RPMI7951 (cell line): ENCODE measurements at places on chromosomes 6 and 20. TPM values are rescaled to one million over a fixed set of nuclear protein-coding genes. Genes with fewer than 3 reads are reported as not detected.

Gene RBM39
- total RNA-seq, result 269 and 327 TPM in 2 replicates

GRCh38 chr20:50721881-50722281, 9.5 kb upstream of the PARD6B start:
- no peak for DNase-seq

DNA sequence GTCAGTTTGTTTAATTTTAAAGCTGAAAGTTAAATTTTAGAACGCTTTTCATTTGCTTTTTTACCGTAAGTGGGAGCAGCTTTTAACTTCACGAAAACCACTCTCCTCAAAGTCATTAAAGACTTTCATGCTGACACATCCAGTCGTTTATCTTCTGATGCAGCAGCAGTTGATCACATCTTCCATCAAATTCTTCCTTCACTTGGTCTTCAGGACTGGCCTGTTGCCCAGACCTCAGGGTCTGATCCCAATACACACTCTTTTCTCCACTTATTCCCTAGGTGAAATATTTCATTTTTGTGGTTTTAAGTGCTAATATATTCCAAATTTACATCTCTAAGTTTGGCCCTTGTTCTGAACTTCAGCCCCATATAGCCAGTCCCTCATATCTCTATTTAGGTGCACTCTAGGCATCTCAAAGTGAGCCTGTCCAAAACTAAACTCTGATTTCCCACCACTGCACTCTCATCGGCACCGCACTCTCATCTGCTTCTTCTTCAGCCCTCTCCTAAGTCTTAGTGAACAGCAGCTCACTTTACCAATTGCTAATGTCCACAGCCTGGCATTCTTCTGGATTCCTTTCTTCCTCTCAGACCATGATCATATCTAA, 20.4 kb downstream of the AFDN start:
- no peak for DNase-seq

Gene SLC32A1
- not detected in 2 replicates for total RNA-seq

- no peak for DNase-seq
These were observed 2.6 kb downstream of the SS18L1 start for GRCh38 chr20:62146019-62146755.

DNA sequence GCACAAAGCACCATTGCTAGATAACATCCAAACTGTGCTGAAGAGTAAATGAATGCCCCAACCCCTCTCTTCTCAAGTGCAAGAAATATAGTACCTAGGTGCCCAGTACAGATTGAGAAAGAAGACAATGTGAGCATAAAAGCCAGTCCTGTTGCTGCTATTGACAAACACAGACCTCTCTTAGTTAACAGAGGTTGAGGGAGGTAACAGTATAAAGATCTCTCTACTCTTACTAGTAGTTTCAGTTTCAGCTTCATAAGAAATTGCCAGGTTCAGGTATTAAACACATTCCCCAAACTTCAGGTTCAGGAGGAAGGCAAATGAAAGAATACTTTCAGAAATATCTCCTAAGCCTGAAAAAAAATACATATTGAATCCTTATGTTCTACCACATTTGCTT, 31.4 kb downstream of the TBC1D32 start:
- no peak for DNase-seq

DNA sequence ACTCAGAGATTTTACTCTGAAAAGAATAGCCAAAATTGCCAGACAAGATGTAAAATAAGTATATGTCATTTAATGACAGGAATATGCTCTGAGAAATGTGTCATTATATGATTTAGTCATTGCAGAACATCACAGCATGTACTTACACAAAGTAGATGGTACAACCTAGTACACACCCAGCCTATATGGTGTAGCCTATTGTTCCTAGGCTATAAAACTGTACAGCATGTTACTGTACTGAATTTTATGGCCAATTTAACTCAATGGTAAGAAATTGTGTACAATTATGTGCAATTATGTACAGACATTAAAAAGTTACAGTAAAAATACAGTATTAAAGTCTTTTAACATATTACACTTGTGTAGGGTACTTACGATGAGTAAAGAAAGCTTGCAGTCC, 311.9 kb upstream of the EPHA7 start:
- DNase-seq, result no peak

- DNase-seq, result peak; percentile 89
These were observed 357.9 kb upstream of the AGPAT4 start for GRCh38 chr6:161631676-161632194.

- DNase-seq, result no peak
These were observed 53.8 kb downstream of the DCBLD1 start for GRCh38 chr6:117536317-117536716.

GRCh38 chr6:110357664-110358552, at the start of gene METTL24:
TSS of gene METTL24 (minus strand) at chr6:110358349. CDS start at chr6:110358272, 77 bp downstream.
- no peak for DNase-seq

- no peak for DNase-seq
These were observed 41.0 kb downstream of the ANGPT4 start for GRCh38 chr20:875115-875514.

Gene GDAP1L1
- total RNA-seq, result not detected in 2 replicates

- DNase-seq, result no peak
These were observed 507 bp upstream of the RIPPLY2 start for GRCh38 chr6:83852528-83853177.

Gene ACTR5
- total RNA-seq, result 13.5 and 13.6 TPM in 2 replicates

GRCh38 chr20:51703400-51704287, 64.5 kb downstream of the ATP9A start:
- no peak for DNase-seq

- no peak for DNase-seq
These were observed 62.2 kb upstream of the GCM1 start for GRCh38 chr6:53210811-53211210.

Gene GJA10
- not detected in 2 replicates for total RNA-seq

GRCh38 chr6:142651384-142651783, 293.6 kb downstream of the HIVEP2 start:
- DNase-seq, result no peak

DNA sequence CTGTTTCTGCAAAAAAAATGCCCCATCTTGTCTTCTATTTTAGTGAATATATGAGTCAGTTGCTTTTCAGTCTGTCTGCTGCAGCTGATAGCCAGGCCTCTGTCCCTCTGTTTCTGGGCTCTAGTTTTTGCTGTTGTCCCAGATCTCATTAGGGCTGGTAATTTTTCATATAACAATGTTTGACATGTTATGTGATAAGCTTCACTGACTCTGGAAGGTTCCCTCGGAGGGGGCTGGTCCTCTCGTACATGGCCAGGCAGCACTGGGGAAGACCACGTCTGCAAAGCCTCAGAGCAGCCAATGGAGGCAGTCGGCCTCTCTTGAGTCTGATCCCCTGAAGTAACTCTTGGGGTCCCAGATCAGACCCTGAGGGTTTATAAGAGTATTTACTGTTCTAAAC, 223.8 kb downstream of the THBS2 start:
- no peak for DNase-seq

Gene SIRPA
- 7.0 and 8.5 TPM in 2 replicates for total RNA-seq

Gene NKX2-2
- total RNA-seq, result 0.20 TPM in 1 of 2 replicates, not detected in the other

- no peak for DNase-seq
These were observed 305.4 kb downstream of the FARS2 start for GRCh38 chr6:5566718-5567117.

DNA sequence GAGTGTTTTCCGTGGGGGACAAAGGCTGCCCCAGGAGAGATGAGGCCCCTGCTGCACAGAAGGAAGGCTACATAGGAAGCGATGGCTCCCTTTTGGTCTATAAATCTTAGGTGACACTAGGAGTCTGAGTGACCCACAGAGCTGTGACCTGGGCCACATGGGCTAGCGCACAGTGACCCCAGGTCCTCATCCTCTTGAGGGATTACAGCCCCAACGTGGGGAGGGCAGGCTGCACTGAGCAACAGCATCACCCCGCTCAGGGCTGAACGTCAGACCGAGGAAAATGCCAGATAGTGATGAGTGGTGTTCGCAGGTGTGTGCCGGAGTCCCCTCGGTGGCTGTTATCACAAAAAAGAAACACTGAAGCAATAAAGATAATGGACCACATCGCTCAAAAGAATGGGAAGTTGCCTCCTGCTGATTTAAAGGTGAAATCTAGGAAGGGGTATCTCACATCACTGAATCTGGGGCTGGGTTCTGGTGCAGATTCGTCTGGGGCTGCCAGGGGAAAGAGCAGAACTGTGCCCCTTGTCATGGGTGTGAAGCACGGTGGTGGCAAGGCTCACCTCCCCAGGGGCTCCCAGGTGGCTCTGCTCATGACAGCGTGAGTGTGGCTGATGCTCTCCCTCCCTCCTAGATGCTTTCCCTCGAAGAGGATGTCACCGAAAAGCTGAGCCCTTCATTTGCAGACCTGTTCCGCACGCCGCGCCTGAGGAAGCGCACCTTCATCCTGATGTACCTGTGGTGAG, 14.5 kb downstream of the SLC22A1 start:
- no peak for DNase-seq

DNA sequence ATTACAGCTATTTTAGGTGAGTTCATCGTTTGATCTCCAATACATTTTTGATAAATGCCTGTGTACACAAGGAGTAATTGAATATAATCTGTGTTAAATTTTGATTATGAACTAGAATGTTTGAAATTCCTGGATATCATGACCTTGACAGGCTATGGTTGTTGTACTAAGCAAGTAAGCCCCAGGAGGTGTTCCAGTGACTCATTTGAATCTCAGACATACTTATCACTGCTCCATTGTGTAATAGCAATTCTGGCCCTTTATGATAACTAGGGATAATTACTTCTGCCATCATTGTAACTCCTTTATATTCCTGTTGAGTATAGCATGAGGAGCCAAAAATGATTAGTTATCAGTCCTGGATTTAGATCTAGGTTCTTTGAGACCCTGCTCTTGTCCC, 1424.6 kb upstream of the ADGRB3 start:
- DNase-seq, result no peak

GRCh38 chr6:52526634-52527033, 50.2 kb downstream of the TRAM2 start:
- peak; percentile 50 for DNase-seq

DNA sequence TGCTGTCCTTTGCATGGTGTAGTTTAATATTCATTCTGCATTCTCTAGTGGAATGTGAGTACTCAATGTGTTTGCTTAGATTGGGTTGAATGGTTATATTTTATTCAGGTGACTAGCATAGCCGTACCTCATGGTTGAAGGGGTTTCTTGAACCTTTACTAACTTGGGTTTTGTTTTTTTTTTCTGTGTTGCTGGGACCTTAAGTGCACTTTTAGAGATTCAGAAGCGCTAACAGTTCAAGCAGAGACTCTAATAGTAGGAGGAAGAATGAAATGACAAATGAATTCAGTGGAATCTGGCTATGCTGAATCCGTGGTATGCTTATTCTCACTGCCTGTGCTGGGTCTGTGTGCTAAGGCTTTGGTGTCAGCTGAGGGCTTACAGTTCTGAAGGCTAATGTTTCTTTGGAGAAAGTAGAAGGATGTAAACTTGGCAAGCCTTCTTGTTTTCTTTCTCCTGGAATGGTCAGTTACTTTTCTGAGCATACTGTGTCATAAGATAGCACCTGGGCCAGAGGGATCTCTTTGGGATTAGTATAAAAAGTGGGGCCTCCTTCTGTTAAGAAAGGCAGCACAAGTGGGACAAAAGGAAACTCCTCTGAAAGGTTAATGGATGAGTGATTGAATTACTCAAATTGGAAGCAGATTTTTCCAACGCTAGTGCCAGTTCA, 28.7 kb downstream of the RNF144B start:
- DNase-seq, result no peak

Gene WFDC10B
- total RNA-seq, result 0.88 and 3.5 TPM in 2 replicates

Gene ZKSCAN4
- total RNA-seq, result 5.0 and 6.2 TPM in 2 replicates

DNA sequence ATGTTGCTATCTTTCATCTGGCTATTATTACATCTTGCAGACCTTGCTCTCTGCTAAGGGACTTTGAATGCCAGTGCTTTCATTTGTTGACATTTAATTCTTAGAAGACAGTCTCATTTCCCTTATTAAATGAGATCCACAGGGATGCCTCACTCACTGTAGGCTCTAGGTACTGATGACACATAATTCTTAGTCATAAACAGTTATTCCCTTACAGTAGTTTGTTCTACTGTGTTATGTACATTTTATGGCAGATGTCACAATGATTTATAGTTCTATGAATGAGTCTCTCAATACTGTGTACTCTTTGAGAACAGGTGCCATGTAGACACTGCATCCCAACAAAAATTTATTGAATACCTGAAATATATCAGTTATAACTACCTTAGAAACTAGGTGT, 70.3 kb downstream of the FAM83B start:
- DNase-seq, result peak; percentile 3

DNA sequence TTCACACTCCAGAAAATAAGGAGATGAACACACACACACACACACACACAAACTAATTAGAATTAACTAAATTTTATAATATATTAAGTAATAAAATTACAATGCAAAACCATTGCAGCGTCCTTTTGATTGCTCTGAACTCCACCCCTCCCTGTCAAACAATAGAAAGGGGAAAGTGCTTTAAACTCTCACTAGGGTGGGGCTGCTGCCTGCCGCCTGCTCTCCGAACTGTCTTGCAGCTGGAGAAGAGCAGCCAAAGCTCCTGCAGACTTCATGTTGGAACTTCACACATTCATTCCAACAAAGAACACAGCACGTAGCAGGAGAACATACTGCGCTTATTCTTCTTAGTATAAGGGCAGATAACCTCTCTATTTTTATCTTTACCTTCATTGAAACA, 83.2 kb downstream of the GCLC start:
- DNase-seq, result no peak
